Amygdala (tissue), 56 donors: ENCODE measurements at places on chromosomes 16 and 17.

DNA sequence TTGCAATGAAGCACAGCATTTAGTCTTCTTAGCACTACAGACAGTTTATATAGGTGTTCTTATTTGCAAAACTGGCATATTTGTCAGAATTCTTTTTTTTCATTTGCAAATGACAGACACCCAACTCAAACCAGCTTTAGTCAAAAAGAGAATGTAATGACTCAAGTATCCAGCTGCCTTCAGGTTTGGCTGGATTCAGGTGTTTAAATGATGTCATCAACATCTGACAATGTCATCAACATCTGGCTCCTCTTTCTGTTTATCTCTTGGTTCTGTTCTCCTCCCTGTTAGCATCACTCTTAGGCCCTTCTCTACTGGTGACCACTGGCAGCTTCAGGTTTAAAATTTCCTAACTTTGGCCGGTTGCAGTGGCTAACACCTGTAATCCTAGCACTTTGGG is 18.9 kb downstream of the TMC5 start:
- no peak for DNase-seq

GRCh38 chr16:89123831-89124100 is 30.1 kb downstream of the ACSF3 start:
- DNase-seq: no peak

- no peak for DNase-seq
These were observed 7.6 kb downstream of the ADCY7 start for GRCh38 chr16:50273888-50274325.

GRCh38 chr17:58369214-58370031 is 17.4 kb upstream of the SUPT4H1 start:
- no peak for DNase-seq

- DNase-seq: no peak
These were observed 24.8 kb upstream of the ARHGAP23 start for GRCh38 chr17:38403491-38403890.

GRCh38 chr17:33640629-33641028 is 347.5 kb upstream of the ASIC2 start:
- no peak for DNase-seq

GRCh38 chr16:23801378-23801777 is 34.4 kb upstream of the PRKCB start:
- DNase-seq: peak; percentile 27

GRCh38 chr16:677316-678190 is 2.1 kb downstream of the RHBDL1 start:
- DNase-seq: no peak

DNA sequence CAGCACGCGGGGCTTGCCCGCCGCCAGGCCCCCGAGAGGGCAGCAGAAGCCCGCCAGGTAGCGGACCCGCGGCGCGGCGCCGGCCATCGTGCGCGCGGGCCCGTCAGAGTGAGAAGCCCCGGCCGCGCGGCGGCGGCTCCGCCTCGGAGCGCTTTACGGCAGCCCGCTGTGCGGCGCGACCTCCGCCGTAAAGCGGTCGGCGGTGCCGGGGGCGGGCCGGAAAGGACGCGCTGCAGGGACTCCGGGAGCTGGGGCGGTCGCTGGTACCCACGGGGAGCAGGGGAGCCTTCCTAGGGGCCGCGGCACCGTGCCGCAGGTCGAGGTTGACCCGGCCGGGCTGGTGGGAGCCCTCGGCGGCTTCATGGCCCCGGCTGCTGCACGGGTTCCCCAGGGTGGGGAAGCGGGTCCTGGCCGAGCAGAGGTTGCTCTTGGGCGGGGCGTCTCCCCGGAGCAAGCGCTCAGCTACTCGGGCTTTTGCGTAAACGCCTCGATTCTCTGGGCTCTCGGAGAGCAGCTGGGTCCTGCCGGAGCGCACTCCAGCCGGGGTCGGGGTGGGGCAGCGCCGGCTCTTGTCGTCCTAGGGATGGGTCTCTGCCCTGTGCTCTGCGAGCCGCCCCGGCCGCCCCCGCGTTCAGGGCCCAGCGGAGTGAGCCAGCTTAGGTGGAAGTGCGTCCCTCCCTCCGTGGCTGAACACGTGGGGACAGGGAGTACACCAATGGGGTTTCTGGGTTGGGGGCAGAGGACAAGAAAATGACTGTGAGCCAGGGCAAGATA is at the start of gene FAAP100:
FAAP100 (minus strand) TSS at position 110 of the 774 bp plus-strand sequence; CDS start at position 87, 23 bp downstream.
- DNase-seq: peak; percentile 76

DNA sequence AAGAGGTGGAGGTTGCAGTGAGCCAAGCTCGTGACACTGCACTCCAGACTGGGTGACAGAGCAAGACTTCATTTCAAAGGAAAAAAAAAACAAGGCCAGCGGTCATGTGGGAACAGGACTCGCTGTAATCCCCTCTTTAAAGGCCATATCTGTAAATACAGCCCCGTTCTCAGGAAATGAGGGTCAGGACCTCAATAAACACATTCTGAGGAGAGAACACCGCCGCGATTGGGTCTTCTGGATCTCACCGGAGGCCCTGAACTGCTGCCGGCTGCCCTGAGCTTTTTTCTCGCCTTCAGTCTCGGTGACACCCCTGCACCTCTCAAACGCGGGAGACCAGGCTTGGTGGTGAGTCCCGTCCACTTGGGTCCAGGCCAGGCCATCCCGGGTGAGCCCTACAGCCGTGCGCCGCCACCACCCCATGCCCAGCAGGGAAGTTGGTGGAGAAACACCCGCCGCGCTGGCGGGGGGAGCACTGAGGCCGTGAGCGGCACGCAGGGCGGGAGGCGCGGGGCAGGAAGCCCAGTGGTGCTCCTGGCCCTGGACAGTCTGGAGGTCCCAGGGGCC is 28.4 kb downstream of the SLC25A10 start:
- no peak for DNase-seq

GRCh38 chr17:76018340-76018680 is 8.8 kb downstream of the EVPL start:
- no peak for DNase-seq

GRCh38 chr17:37538981-37539659 is 49.4 kb downstream of the DUSP14 start:
- DNase-seq: no peak

DNA sequence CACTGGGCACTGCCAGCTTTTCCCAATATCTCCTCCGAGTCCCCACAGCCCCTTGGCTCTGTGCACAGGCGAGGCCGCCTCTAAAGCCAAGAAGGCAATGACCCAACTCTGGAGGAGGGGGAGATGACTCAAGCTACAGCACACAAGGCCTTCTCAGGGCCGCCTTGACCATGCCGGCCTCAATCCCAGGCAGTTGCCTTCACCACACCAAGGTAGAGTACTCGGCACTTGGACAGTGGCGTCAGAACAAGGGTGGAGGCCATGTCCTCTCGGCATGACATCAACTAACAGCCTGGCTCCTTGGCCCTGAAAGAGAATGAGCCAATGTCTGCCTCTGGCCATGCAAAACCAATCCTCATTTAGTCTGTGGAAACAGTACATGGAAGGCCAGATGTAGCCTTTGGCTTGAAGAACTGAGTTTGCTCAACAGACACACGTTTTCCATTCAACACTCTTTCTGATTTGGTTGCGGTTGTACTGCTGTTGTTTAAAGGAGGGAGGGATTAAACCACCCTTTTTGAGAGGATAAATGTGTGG is 139.6 kb downstream of the XYLT1 start:
- DNase-seq: no peak

GRCh38 chr16:49846800-49847199 is 9.1 kb downstream of the ZNF423 start:
- DNase-seq: no peak
